Mammary microvascular endothelial cell (primary cell): ENCODE measurements at places on chromosomes 7 and 10. TPM values are rescaled to one million over a fixed set of nuclear protein-coding genes. Genes with fewer than 3 reads are reported as not detected.

The GPER1 gene
- total RNA-seq: 0.79 and 2.0 TPM in 2 replicates

The RTKN2 gene
- total RNA-seq: 0.27 and 0.44 TPM in 2 replicates

The NEUROG3 gene
- total RNA-seq: not detected in 2 replicates

The FBXL13 gene
- 0.87 and 1.7 TPM in 2 replicates for total RNA-seq

The CACNB2 gene
- total RNA-seq: not detected in 2 replicates

The EGR2 gene
- total RNA-seq: not detected in 2 replicates

The RSPH10B2 gene
- total RNA-seq: 0.05 TPM in 1 of 2 replicates, not detected in the other

The WDR86 gene
- not detected in 2 replicates for total RNA-seq

The YAE1 gene
- total RNA-seq: 10.8 and 11.5 TPM in 2 replicates

The UROS gene
- total RNA-seq: 46.1 and 54.3 TPM in 2 replicates

The SUPV3L1 gene
- 22.3 and 24.5 TPM in 2 replicates for total RNA-seq

The TCAF2 gene
- 16.5 and 19.4 TPM in 2 replicates for total RNA-seq

The TAF6 gene
- 56.0 and 63.9 TPM in 2 replicates for total RNA-seq

The LLCFC1 gene
- total RNA-seq: not detected in 2 replicates

The TWIST1 gene
- not detected in 2 replicates for total RNA-seq

The CRHR2 gene
- total RNA-seq: not detected in 2 replicates

The TET1 gene
- 0.40 and 0.69 TPM in 2 replicates for total RNA-seq

The ABCC2 gene
- 0.07 and 0.49 TPM in 2 replicates for total RNA-seq

The ZNF804B gene
- not detected in 2 replicates for total RNA-seq

The TRIM74 gene
- not detected in 2 replicates for total RNA-seq

The HOXA2 gene
- total RNA-seq: 1.1 and 1.7 TPM in 2 replicates

The ADARB2 gene
- total RNA-seq: 0.07 and 0.10 TPM in 2 replicates

The MEOX2 gene
- 28.0 and 34.8 TPM in 2 replicates for total RNA-seq

The GRID1 gene
- 0.07 TPM in 1 of 2 replicates, not detected in the other for total RNA-seq
